ENCODE measurements at places on chromosomes 6 and 20. TPM values are rescaled to one million over a fixed set of nuclear protein-coding genes. Genes with fewer than 3 reads are reported as not detected.
A peak's percentile ranks its signal among the peaks of the same experiment; 100 is the strongest.

TCF15 gene
- total RNA-seq, result 4.0 TPM

PDYN gene
- not detected for total RNA-seq

LST1 gene
- 1.5 TPM for total RNA-seq

PREP gene
- total RNA-seq, result 49.4 TPM

ADGRG6 gene
- 55.9 TPM for total RNA-seq

VARS1 gene
- 42.5 TPM for total RNA-seq

LY86 gene
- total RNA-seq, result 0.72 TPM

ZNF311 gene
- total RNA-seq, result 1.5 TPM

LAMA5 gene
- total RNA-seq, result 96.6 TPM

DNAH8 gene
- total RNA-seq, result 3.0 TPM

PKIG gene
- total RNA-seq, result 42.5 TPM

DNA sequence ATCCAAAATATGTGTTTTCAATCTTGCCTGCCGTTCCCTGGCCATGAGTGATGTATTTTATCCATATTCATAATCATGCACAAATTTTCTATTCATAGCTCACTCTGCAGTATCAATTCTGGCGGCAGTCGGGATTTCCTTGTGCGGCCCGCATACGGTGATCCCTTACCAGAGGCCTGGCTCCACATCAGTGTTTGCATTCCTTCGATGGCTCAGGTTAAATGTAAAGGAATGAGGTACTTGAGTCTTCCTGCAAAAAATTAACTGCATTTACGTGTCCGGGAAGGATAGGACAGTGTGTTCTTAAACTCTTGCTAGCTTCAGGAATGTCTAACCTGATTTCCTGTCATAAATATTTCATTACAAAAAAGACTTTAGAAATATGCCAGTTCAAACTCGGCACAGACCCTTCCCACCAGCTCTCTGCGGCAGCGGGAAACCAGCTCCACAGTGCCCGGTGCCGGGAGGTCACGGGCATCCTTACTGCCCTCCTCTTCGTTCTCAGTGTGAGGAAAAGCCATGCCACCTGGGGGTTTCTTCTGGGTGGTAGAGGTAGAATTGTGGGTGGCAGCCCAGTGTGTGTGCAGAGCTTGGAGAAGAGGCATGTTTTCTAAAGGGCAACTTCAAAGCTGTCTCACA lies 154.5 kb downstream of the MOXD1 start:
- DNase-seq, result no peak

DNA sequence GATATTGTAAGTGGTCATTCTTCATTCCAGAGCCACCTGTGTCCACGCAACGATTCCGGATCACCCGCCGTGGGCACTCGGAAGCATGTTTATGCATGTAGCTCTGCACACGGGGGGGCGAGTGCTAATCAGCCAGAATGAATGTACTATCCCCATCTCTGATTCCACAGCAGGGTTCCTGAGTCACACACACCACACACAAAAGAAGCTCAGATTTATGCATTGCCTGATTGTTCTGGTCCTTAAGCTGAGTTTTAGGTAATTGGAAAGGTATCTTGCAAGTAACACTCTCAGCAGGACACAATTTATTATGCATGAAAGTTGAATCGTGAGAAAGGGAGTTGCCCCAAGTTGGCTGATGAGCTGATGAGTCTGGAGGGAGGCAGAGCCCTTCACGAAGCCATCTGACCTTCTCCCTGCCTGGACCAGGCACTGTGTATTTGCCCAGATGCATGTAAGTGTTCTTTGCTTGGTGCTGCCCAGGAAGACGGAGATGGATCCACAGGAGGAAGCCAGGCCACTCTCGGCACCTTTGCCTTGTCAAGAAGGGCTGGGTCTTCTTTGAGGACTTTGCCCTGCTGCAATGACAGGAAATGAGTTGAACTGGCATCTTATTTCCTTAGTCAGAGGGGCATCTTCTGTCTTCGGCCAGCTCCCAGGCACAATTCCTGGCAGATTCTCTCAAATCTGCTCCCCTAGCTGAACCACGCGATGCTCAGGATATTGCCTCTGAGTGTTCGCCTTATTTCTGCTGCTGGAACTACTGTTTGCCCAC lies 141.1 kb downstream of the SYNDIG1 start:
- DNase-seq, result no peak

DNA sequence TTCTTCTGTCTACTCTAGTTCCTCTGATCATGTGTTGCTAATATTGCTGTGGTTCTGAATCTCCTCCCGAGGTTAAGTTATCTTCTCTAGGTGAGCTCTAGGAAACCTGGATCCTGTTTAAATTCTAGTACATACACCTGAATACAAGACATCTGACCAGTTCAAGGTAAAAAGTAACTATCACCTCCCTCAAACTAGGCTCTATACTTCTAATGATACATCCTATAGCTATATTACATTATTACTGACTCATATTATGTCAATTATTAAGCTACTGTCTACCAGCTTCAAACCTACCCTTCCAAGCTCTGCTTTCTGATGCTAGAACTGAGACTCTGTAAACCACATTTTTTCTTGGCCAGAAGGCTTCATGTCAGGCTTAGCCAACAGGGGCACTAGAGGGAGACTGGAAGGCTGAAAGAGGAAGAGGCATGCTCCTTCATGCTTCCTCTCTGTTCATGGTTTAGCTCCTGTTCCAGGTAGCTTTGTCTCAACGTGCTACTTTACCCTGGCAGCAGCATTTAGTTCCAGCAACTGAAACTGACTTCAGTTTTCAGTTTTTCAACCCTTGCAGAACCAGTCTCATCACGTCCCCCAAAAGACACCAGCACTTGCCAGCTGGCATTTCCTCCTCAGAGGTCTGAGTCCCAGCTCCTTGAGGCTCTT lies 148.4 kb upstream of the TOP1 start:
- DNase-seq, result no peak

DNA sequence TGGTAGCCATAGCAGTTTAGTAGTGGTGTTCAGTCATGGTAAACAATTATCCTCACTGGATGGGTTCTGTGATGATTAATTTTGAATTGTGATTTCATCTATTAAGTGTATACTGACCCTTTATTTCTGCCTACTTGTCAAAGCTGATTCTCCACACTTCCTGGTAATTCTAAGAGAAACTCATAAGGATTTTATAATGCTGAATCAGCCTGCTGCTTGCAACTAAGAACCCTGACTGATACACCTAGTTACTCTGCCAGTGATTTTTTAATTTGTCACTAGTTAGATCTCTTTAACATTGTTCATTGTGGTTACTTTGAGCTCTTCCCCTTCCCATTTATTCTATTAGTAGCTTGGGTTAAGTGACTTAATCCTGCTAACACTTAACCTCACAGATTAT lies 8.6 kb downstream of the CDC40 start:
- no peak for DNase-seq

DNA sequence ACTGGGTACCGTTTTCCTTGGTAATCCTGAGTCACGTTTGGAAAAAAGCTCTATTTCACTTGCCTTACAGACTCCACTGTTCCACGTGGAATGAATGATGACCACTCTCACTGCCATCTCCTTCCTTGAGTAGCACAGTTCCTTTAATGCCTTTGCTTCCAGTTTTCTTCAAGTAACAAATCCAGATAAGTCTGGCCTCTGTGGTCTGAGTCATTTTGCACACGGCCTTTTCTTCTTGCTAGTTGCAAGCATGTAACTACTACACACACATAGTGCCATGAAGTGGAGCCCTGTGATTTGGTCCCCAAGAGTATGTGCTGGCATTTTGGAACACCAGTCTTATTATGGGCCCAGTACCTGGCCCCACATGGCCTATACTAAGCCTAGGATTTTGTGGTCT lies 182.8 kb downstream of the SASH1 start:
- no peak for DNase-seq

- DNase-seq, result no peak
These were observed 138.6 kb downstream of the BCKDHB start for GRCh38 chr6:80245043-80245442.

- DNase-seq, result no peak
These were observed 130.0 kb downstream of the SCP2D1 start for GRCh38 chr20:18943542-18943941.

GRCh38 chr6:113649276-113649675 lies 207.9 kb upstream of the MARCKS start:
- no peak for DNase-seq

GRCh38 chr6:109326351-109326750 lies 55.9 kb downstream of the CD164 start:
- no peak for DNase-seq

- peak; percentile 72 for DNase-seq
These were observed 5.1 kb downstream of the KCNS1 start for GRCh38 chr20:45095805-45096238.

GRCh38 chr6:52620906-52621190 lies 44.0 kb upstream of the TRAM2 start:
- DNase-seq, result no peak

GRCh38 chr20:57821935-57822334 lies 112.1 kb upstream of the PMEPA1 start:
- no peak for DNase-seq

DNA sequence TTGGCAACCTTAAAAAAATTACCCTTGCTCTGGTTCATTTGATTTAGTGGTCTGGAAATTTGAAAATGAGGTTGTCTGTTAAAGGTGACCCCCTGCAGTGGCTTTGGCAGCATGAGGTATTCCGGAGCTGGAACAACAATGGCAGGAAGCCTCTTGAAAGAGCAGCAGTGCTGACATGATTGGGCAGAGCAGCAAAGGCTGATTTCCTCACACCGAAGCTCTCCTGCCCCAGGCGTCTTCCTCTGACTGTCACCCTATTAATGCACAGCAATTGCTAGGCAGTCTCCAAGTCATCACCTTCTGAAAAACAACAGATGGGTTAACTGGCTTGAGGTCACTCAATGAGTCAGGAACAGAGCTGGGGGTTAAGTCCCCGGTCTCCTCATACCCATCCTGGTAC lies 241.8 kb upstream of the MMS22L start:
- DNase-seq, result no peak

DNA sequence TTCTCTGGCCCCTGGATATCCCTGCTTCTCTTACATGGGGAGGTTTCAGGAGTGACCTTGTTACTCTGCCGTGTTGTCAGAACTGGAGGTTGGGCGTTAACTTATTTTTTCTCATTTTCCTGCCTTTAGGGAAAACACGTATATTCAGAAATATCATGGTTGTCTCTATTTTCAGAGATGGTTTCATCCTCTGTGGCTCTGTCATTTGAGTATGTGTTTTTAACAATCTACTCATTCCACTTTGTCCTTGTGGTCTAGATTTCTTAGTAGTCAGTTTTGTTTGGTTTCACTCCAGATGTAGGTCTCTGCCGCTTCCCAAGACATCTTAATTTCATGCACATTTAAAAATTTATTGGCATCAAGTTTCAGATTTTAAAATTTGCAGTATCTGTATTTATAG lies 45.9 kb downstream of the KCNS1 start:
- DNase-seq, result no peak

GRCh38 chr6:155267411-155267810 lies 3.6 kb downstream of the CLDN20 start:
- no peak for DNase-seq

DNA sequence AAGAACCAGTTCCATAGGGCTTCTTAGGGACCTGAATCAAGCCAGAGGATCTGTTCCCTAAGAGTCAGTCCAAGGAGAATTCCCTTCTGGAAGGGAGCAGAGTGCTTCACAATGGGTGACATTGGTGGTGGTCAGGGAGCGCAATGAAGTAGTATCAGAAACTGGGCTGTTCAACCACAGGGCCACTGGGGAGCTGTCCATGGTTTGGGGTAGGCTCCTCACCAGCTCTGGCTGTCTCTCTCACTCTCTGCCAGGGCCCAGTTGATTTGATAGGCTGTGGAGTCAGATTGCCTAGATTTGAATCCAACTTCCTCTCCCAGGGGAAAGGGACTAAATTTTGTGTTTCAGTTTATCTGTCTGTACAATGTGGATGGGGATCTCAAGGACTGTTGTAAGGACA lies 36.7 kb upstream of the CHD6 start:
- peak; percentile 46 for DNase-seq

- DNase-seq, result no peak
These were observed 159.1 kb downstream of the UST start for GRCh38 chr6:148905901-148906300.

- DNase-seq, result no peak
These were observed 552.3 kb downstream of the KIF16B start for GRCh38 chr20:16020971-16021370.

GRCh38 chr6:135265278-135265677 lies 84.2 kb downstream of the MYB start:
- no peak for DNase-seq

- no peak for DNase-seq
These were observed 69.5 kb upstream of the EPB41L1 start for GRCh38 chr20:36084897-36085613.

GRCh38 chr6:154931711-154932424 lies 63.2 kb upstream of the TIAM2 start:
- DNase-seq, result peak; percentile 47

DNA sequence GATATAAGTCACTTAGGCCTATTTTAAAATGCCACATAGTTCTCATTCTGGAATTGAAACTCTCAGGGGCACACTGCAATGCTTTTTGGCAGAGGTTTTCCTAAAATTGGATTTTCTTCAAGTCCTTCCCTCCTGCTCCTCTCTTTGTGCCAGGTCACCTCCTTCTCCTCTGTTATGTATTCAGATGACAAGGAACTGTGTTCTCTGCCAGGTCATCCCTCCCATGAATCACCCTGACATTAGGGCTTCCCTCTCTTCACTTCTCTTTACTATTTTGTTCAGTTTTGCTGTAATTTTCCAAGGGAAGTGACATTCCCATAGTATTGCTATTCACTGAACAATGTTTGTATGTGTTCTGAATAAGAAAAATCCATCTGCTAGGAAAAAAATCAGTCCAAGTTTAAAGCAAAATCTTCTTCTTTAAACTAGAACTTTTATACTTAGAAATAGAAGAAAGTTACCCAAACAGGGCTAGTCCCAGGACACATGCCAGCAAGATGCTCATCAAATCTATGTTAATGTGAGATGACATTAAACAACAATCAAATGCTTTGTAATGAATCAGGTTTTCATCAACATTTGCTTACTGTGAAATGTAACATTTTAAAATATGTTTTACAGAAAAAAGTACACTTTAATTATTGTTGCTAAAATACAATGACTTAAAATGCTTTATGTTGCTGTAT lies 461.1 kb downstream of the MMUT start:
- DNase-seq, result peak; percentile 11

- no peak for DNase-seq
These were observed 194.2 kb downstream of the PRL start for GRCh38 chr6:22102671-22103070.

GRCh38 chr6:17472653-17473183 lies 79.3 kb downstream of the CAP2 start:
- no peak for DNase-seq

- DNase-seq, result no peak
These were observed 16.6 kb downstream of the MCM9 start for GRCh38 chr6:118918329-118918725.

GRCh38 chr6:170030821-170031471 lies 259.9 kb downstream of the DLL1 start:
- DNase-seq, result no peak
